ENCODE measurements at places on chromosomes 2 and 18.

DNA sequence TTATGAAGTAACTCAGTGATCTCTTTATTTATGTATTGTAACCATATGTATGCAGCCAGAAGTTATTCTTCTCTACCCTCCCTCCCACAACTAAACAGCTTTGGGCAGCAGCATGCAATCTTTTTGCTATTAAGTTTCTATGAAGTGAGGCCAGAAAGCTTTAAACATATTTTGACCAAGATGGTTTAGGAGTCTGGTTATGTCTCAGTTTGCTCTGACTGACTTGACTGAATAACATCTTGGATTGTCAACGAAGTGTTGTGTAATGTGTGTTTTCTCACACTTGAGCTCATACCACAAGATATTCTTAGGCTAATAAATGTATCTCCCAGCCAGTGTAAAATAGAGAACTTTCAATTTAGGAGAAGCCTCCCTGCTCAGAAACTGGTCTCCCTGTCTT, 104.3 kb downstream of the TTC27 start:
- no peaks in the 10 kb centered on the region for H3K27me3 ChIP-seq
- no peak overlapping the region for H3K4me3 ChIP-seq
- H3K36me3 ChIP-seq: no peaks in the 10 kb centered on the region

DNA sequence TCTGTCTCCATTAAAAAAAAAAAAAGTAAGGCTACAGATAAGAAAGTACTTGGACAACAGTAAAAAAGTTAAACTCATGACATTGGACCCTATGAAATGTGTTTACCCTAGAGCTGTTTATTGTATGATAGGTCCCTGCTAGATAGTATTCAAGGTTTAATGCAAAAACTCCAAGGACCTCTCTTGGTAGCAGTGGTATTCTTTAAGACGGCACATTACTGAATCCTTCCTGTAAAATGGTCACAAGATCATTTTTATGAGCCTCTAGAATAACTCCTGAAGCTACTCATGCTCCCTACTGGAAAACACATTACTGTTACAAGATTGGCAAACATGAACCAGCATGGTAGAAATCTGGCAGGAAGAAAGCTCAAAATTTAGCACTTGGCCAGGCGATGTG, 38.8 kb downstream of the GALM start:
- no peaks in the 10 kb centered on the region for H3K36me3 ChIP-seq
- no peak for DNase-seq
- H3K27ac ChIP-seq: no peak overlapping the region
- H3K4me1 ChIP-seq: peaks cover 13% of the 10 kb centered on the region
- H3K4me3 ChIP-seq: no peak overlapping the region

- no peak for DNase-seq
- peaks cover 1% of the 10 kb centered on the region for H3K36me3 ChIP-seq
- H3K27ac ChIP-seq: no peak overlapping the region
- H3K4me3 ChIP-seq: no peak overlapping the region
Measured at GRCh38 chr2:159362816-159363251, 76.3 kb upstream of the WDSUB1 start.

GRCh38 chr18:35694808-35695207, 113.3 kb downstream of the GALNT1 start:
- DNase-seq: no peak
- no peak overlapping the region for H3K27ac ChIP-seq
- H3K36me3 ChIP-seq: peaks cover 10% of the 10 kb centered on the region
- no peaks in the 10 kb centered on the region for H3K27me3 ChIP-seq
- no peak overlapping the region for H3K4me3 ChIP-seq

GRCh38 chr2:20130821-20131645, 79.6 kb upstream of the LAPTM4A start:
- DNase-seq: no peak
- H3K27me3 ChIP-seq: no peaks in the 10 kb centered on the region
- no peak overlapping the region for H3K4me3 ChIP-seq
- no peak overlapping the region for H3K27ac ChIP-seq

DNA sequence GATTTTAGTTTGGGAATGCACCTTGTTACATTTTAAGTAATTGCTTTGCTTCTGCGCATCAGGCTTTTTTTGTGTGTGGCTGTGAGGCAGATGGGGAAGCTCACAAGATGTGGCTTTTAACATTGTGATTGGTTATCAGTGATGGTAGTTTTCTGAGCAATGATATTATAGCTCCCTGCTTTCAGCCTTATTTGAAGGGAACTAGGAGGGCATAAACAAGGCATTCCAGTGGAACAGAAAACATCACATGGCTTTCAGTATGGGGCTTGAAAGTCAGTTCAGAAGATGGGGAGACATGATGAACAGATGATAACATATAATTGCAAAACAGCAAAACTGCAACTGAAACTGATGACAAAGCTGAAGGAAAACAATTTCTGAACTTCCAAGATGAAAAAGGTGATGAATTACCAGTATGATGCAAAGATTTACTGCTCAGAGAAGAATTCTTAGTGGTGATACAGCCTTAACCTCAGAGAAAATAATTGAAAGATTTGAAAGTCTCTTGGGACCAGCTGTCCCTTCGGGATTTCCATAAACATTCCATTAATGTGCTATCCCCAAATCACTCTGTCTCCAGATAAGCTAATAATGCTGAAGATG, 439.7 kb downstream of the RND3 start:
- H3K36me3 ChIP-seq: no peaks in the 10 kb centered on the region
- no peak for DNase-seq
- H3K27me3 ChIP-seq: no peaks in the 10 kb centered on the region

Data from naive thymus-derived CD4-positive, alpha-beta T cell (primary cell).